ENCODE measurements at places on chromosomes 1 and 21.

- no peak for DNase-seq
These were observed 124.7 kb upstream of the KIAA0040 start for GRCh38 chr1:175317309-175317708.

GRCh38 chr21:17987382-17988101 is 168.4 kb upstream of the C21orf91 start:
- no peak for DNase-seq

- no peak for DNase-seq
These were observed 29.7 kb downstream of the TOR1AIP1 start for GRCh38 chr1:179911812-179912211.

DNA sequence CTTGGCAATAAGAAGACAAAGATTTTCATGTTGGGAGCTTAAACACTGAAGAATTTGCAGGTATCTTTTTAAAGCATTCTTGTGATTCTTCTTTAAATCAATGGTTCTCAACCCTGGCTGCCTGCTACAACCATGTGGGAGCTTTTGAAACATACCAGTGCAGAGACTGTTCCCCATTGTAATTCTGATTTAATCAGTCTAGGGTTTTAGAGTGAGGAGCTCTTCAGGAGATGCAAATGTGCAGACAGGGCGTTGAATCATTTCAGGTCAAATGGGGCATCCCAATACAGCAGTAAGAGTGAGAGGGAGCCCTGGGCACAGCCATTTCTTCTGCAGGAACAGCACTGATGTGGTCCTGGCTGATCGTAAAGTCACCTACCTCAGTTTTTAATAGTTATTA is 24.3 kb downstream of the KCNJ6 start:
- DNase-seq = no peak

- no peak for DNase-seq
These were observed 421.7 kb upstream of the DEPDC1 start for GRCh38 chr1:68918563-68918962.

DNA sequence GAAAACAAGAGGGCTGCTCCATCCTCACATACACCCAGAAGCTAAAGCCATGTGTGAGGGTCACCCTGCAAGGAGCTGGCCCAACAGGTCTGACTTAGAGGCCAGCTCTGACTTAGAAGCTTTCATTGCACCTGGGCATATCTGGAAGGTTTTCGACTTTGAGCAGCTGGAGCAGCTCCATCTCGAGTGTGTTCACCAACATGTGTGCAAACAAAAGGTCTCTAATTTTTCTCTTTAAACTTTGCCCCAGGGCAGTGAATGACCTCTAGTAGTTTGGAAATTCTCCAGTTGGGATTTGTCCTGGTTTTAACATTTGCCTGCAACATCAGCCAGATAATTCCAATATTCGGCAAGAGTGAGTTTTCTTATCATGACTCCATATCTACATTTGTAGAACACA is 108.3 kb downstream of the TNR start:
- DNase-seq = no peak

- peak; percentile 14 for DNase-seq
These were observed 423.5 kb upstream of the PROX1 start for GRCh38 chr1:213564215-213564659.

DNA sequence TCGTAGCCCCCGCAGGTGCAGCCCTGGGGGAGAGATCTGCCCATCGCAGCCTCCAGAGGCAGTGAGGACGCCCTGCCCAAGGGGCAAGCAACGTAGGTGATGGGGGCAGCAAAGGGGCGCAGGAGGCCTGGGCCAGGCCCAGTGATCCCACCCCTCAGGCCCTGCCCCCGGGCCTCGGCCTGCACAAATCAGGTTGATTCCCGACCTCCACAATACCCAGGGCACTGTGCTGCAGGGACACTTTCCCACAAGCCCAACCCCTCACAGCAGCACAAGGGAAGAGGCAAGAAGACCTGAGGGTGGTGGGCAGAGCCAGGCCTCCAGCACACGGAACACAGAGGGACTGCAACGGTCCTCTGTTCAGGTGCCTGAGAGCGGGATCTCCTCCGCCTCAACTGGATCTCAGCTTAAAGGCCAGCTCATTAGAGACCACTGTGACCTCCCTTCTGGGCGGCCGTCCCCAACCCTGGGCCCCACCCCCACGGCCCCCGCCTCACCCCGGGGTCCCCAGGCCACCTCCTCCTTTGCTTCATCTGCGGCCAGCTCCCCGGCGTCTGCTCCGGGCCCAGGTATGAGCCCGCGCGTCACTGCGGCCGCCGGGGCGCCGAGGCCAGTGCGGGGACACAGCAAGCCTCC is 812 bp upstream of the ARF1 start:
- no peak for DNase-seq

- peak; percentile 66 for DNase-seq
These were observed 10.7 kb downstream of the MR1 start for GRCh38 chr1:181044449-181044966.

- no peak for DNase-seq
These were observed 150.6 kb upstream of the HMGB4 start for GRCh38 chr1:33713058-33713877.

GRCh38 chr1:10155087-10155712 is 55.2 kb upstream of the KIF1B start:
- no peak for DNase-seq

GRCh38 chr1:42206164-42206563 is 41.6 kb upstream of the GUCA2A start:
- DNase-seq = no peak

- no peak for DNase-seq
These were observed 12.3 kb upstream of the HES5 start for GRCh38 chr1:2542246-2542915.

DNA sequence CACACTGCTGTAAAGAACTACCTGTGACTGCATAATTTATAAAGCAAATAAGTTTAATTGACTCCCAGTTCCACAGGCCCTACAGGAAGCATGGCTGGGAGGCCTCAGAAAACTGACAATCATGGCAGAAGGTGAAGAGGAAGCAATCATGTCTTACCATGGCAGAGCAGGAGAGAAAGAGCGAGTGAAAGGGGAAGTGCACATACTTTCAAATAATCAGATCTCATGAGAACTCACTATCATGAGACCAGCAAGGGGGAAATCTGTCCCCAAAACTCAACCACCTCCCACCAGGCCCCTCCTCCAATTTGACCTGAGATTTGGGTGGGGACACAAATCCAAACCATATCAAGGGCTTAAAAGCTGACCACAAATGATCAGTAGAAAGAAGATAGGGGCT is 493.2 kb downstream of the PTPRC start:
- no peak for DNase-seq

GRCh38 chr1:34984793-34985608 is at the start of gene TMEM35B:
Gene TMEM35B, minus strand, starts transcription at chr1:34985347. Its CDS starts 42 bp downstream, at chr1:34985305.
- DNase-seq = peak; percentile 33

Data from A549 (cell line).